Activated T-helper 1 cell treated with anti-CD3 and anti-CD28 coated beads, Interleukin-12 subunit alpha, Interleukin-12 subunit beta, Interleukin-2, Interleukin-4 antibody, amounts not matched to agents 30 ng/mL and 10 ng/mL and 1 ng/mL, durations not matched to agents 14 hours and 24 hours and 36 hours (primary cell): ENCODE measurements at places on chromosomes 6 and 20.

GRCh38 chr20:19335341-19335740 lies 122.9 kb downstream of the SLC24A3 start:
- H3K36me3 ChIP-seq: no peaks in the 10 kb centered on the region
- no peak for DNase-seq
- H3K4me3 ChIP-seq: no peak overlapping the region
- H3K27me3 ChIP-seq: no peaks in the 10 kb centered on the region
- no peak overlapping the region for H3K27ac ChIP-seq
- H3K4me1 ChIP-seq: no peaks in the 10 kb centered on the region

DNA sequence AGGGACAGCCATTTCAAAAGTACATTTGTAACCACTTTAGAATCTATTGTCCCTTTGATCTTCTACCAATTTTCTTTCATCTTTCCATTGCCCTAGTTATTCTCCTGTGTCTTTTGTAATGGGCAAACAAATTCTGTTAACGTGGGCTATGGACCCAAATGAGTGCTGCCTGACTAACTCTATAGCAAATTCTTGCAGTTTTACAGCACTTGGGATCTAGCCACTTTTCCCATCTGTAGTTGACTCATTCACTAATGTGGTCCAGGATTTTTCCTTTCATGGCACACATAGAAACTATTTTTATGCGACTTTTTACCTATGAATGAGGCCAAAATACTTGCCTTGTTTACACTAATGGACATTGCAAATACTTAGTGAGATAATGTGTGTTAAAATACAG lies 52.0 kb downstream of the GRIK2 start:
- no peaks in the 10 kb centered on the region for H3K4me1 ChIP-seq
- H3K36me3 ChIP-seq: no peaks in the 10 kb centered on the region
- H3K4me3 ChIP-seq: no peak overlapping the region
- no peaks in the 10 kb centered on the region for H3K27me3 ChIP-seq
- no peak for DNase-seq

- peaks cover 3% of the 10 kb centered on the region for H3K27me3 ChIP-seq
- no peaks in the 10 kb centered on the region for H3K4me1 ChIP-seq
- DNase-seq: no peak
Observed at GRCh38 chr6:34030831-34031624, 114.9 kb downstream of the GRM4 start.

DNA sequence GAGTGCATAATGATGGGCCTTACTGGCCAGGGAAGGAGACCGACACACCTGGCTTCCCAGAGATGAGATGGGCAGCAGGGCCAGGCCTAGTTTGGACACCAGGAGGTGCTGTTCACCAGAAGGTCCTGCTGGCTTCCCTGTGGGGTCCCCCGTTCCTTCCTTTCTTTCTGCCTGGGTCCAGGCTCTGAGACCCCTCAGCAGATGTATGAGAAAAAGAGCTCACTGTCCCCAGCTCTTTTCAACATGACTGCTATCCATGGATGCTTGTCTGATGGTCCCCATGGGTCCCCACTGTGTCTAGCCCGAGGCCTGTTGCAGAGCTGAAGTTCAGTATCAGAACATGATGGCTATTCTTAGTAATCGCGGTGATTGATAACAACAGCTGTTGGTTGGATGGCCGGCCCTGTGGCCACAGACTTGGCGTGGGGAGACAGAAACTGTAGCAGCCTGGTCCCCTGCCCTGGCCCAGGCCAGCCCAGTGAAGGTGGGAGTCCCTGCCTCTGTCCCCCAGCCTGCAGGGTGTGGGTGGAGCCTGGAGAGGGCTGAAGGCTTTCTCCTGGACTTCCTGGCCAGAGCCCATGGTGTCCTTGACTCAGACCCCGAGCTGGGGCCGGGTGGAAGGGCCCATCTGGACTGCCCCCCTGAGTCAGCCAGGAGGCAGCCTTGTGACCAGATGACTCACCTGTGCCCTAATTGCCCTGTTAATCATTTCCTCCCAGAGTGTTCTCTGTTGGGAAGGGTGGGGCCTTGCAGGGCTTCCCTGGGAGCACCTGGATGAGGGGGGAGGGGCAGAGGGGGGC lies 9.9 kb upstream of the BAK1 start:
- H3K27me3 ChIP-seq: peaks cover 9% of the 10 kb centered on the region
- no peak for DNase-seq
- peaks cover 28% of the 10 kb centered on the region for H3K4me1 ChIP-seq
- peaks cover 2% of the 10 kb centered on the region for H3K36me3 ChIP-seq
